ENCODE measurements at places on chromosomes 3 and 15. TPM values are rescaled to one million over a fixed set of nuclear protein-coding genes. Genes with fewer than 3 reads are reported as not detected.

DNA sequence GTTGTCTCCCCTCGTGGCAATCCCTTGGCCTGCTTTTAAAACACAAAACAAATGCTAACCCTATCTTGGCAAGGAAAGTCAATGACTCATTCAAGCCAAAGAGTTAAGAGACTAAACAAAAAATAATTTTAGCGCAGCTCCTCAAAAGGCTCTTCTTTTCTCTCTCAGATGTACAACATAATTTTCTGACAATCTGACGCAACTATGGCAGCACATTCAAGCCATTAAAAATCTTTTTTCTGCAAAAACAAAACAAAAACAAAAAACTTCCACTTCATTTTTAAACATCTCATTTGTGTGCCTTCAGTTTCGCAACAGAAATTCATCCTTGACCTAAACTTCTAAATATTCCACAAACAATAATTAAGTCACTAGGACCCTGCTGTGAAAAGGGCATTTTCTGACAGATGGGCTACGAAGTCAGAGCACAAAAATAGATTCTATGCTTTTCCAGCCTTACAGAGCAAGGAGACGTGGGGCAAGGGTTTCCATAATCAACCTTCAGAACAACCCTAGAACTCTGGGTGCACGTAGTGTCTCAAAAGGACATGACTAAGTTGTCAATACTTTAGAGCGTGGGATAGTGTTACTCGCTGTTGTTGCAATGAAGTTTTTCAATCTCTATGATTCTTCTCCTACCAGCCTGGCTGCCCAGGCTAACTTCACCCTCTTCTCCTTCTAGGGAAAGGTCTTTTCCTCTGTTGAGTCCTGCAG is 84.3 kb downstream of the MB21D2 start:
- no peak overlapping the region for H3K27ac ChIP-seq
- H3K36me3 ChIP-seq: peaks cover 2% of the 10 kb centered on the region
- H3K4me1 ChIP-seq: peaks cover 24% of the 10 kb centered on the region
- DNase-seq: no peak

DNA sequence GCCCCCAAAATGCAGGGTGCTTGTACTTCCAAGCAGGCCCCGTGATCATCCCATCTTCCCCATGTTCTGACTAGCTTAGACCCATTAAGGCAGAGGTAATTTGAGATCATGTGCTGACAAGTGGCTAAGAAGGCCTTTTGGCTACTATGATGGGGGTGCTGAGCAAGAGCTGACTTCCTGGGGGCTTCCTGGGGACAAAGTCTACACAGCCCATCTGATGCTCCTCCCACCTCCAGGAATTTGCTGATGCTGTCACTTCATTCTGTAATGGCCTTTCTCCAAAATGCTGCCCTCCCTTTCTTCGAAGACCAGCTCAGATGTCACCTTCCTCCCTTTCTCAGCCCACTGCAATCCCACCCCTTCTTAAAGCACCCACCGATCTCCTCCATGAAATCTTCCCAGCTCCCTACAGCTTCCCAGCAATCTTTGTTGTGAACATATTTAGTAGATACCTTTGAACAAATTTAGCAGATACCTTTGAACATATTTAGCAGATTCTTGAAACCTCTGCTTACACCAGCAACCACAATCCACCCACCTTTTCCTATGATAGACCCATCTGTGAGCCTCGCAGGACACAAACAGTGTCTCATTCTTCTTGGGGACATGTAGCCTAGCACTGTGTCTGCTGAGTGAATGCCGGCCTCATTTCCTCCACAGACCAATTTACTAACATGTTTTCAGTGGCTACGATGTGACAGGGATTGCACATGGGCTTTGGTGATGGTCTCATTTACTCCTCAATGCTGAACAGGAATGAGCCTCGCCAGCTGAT is 223.3 kb downstream of the EPHB1 start:
- H3K4me1 ChIP-seq: no peaks in the 10 kb centered on the region
- no peak overlapping the region for H3K4me3 ChIP-seq
- no peaks in the 10 kb centered on the region for H3K27me3 ChIP-seq
- no peak overlapping the region for H3K27ac ChIP-seq

GRCh38 chr3:133781570-133781969 is 24.0 kb upstream of the SRPRB start:
- no peaks in the 10 kb centered on the region for H3K36me3 ChIP-seq
- H3K27ac ChIP-seq: no peak overlapping the region
- no peaks in the 10 kb centered on the region for H3K4me1 ChIP-seq
- DNase-seq: no peak
- H3K4me3 ChIP-seq: no peak overlapping the region

DNA sequence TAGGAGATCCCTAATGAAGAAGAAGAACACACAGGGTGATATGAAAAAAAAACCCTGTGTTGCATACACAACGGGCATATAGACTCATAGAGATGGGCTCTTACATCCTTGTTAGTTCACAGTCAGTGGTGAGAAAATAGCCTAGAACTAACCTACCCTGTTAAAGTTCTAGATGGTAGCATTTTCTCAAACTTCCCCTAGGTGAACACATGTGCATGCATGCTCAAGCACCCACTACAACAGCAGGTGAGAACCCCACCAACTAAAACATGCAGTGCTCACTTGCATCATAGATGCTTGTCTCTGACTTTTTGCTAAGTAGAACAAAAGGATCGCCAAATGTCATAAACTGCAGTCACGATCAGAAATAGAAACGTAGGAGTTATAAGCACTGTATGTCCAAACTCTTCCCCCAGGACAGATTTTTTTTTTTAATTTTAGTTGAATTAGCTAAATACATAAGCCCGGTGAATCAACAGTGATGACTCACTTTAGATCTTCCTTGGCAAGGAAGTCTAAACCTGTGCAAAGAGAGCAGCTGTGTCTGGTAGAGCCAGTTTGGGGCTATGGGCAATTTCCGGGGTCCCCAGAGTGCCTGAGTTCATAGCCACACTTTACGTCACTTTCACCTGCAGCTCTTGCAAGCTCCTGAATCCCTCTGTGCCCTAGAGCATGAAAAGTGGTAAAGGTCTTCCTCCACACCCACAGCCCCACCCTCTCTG is 96.2 kb upstream of the SEMA6D start:
- no peak overlapping the region for H3K4me3 ChIP-seq
- no peak overlapping the region for H3K27ac ChIP-seq
- no peaks in the 10 kb centered on the region for H3K36me3 ChIP-seq
- no peak for DNase-seq
- no peaks in the 10 kb centered on the region for H3K27me3 ChIP-seq
- no peaks in the 10 kb centered on the region for H3K4me1 ChIP-seq

DNA sequence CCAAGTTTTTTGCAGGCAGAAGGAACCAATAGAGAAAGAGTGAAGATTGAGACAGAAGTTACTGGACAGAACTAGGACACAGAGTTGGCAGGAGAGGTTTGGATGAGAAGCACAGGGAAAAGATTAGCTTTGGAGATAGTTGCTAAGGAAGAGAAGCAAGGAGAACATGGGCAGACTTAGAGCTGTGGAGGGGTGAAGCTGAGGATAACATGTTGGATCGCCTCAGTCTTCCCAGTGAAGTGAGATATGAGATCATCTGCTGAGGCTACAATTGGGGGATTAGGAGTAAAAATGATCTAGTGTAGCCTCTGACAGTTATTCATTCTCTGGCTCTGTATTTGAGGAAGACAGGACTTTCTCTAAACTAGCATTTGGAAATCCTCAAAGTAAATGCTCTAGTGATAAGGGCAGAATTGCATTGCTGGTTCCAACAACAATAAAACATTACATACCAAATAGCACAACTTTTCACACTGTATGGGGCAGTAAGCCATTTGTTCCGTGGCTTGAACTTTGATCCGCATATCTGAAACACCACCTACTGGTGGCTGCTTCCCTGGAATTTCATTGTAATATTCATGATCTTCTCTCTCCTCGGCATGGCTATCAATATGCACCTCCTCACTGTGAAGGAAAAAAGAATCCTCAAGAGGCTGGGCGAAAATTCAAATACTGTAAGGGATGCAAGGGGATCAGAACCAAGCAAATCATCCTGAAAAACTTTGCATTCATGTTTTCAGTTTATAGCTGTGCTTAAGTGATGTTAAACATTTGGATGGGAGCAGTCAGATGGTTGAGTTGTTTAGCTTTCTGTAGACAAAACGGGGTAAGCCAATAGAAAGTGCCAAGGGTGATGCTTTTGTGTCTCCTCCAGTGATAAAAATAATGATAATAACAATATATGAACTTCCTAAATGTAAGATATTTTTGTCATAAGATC is 22.2 kb upstream of the EID1 start:
- no peaks in the 10 kb centered on the region for H3K36me3 ChIP-seq
- no peak for DNase-seq
- H3K27me3 ChIP-seq: peaks cover 36% of the 10 kb centered on the region
- H3K27ac ChIP-seq: no peak overlapping the region

DNA sequence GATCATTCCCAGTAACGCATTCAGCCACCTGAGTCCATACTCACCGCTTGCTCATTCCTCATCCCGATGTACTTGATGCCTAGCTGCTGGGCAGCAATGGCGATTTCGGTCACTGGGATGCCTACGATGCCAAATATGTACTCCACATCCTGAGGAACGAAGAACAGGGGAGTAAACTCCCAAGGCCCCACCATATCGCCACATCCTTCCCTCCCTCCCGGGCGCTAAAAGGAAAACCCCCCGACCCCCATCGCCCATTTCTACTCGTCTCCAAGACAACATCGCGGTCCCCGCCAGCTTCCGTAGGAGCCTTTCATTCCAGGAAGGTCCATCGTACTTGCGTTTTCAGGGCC is 347 bp downstream of the HACL1 start:
- peaks cover 41% of the 10 kb centered on the region for H3K36me3 ChIP-seq
- H3K27ac ChIP-seq: peak overlapping the region; percentile 98
- peaks cover 35% of the 10 kb centered on the region for H3K4me1 ChIP-seq
- H3K27me3 ChIP-seq: no peaks in the 10 kb centered on the region

DNA sequence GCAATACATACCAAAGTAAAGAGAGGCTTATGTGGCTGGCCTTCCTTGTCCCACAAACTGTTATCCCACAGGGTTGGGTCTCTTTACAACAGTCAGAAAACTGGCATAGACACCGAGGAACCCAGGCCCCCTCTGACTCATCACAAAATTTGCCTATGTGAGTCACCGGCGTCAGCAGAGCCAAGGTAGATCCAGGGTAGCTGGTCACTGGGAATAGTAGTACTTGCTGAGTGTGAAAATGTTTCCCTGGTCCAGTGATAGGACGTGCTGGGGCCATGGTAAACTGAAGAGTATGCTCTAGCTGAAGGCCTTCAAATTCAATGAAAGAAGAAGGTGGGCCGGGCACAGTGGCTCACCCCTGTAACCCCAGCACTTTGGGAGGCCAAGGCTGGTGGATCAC is 27.1 kb upstream of the SKIL start:
- no peaks in the 10 kb centered on the region for H3K27me3 ChIP-seq
- no peaks in the 10 kb centered on the region for H3K4me1 ChIP-seq
- H3K4me3 ChIP-seq: no peak overlapping the region
- no peak for DNase-seq
- no peaks in the 10 kb centered on the region for H3K36me3 ChIP-seq

DNA sequence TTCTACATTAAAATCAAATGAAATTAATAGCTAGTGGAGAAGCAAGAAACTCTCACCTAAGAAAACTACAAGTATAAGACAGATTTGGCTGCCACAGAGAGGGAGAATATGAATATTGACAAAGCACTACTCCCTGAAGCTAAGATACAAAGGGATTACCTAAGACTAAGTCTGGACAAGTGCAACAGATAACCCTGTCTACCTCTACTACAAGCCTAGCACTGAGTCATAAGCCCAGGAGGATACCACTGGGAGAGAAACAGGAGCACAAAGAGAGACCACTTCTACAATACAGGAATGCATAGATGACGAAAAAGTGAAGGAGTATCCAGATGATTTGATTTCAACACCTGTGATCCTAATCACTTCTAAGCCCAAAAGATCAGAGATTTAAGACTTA is 10.4 kb downstream of the ATP13A4 start:
- H3K4me1 ChIP-seq: no peaks in the 10 kb centered on the region
- no peak for DNase-seq
- peaks cover 4% of the 10 kb centered on the region for H3K27me3 ChIP-seq
- no peaks in the 10 kb centered on the region for H3K36me3 ChIP-seq
- no peak overlapping the region for H3K27ac ChIP-seq

- no peak overlapping the region for H3K4me3 ChIP-seq
- H3K27me3 ChIP-seq: no peaks in the 10 kb centered on the region
- peaks cover 65% of the 10 kb centered on the region for H3K36me3 ChIP-seq
- peak overlapping the region; percentile 14 for H3K27ac ChIP-seq
Observed at GRCh38 chr3:111566844-111567243, 24.8 kb downstream of the CD96 start.

GRCh38 chr15:55494931-55495330 is 13.1 kb downstream of the DNAAF4 start:
- H3K27me3 ChIP-seq: no peaks in the 10 kb centered on the region
- no peak overlapping the region for H3K4me3 ChIP-seq
- peaks cover 11% of the 10 kb centered on the region for H3K4me1 ChIP-seq
- no peaks in the 10 kb centered on the region for H3K36me3 ChIP-seq
- DNase-seq: no peak

DNA sequence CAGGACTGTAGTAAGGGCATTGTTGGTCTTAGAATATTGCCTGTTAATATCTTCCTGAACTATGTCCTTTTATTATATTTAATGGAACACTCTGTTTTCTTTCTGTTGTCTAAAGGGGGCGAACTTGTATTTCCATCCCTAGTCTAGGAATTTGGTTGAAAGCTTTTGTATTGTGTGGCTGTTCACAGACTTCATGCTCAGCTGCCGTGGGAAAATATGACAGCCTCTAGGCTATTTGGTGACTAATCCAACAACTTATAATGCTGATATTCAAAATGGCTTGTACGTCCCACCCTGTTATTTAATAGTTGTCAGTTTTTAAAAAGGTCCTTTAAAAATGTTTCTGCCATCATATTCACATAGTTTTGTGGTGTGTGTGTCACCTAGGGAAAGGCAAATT is 202.6 kb downstream of the KLHL25 start:
- H3K27me3 ChIP-seq: no peaks in the 10 kb centered on the region
- H3K4me3 ChIP-seq: no peak overlapping the region
- peaks cover 31% of the 10 kb centered on the region for H3K4me1 ChIP-seq
- no peak overlapping the region for H3K27ac ChIP-seq

- H3K27ac ChIP-seq: no peak overlapping the region
- no peak for DNase-seq
- no peak overlapping the region for H3K4me3 ChIP-seq
- H3K27me3 ChIP-seq: no peaks in the 10 kb centered on the region
Observed at GRCh38 chr3:117346901-117347300, 637.3 kb downstream of the TUSC7 start.

DNA sequence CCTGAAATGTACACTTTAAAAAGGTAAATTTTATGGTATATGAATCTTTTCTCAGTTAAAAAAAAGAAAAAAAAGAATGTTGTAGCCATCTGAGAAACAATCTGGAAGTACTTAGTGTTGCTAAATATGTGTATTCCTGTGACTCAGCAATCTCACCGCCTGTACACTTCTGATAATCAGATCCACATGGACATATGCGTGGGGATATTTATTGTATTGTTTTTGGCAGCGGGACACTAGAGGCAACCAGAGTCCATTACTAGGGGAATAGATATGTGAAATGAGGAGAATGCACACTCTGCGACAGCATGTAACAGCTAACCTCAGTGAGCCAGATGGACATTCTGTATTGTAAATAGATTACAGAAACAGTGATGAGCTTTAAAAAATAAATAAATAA is 65.4 kb downstream of the AQP9 start:
- no peak for DNase-seq
- H3K4me1 ChIP-seq: no peaks in the 10 kb centered on the region
- no peaks in the 10 kb centered on the region for H3K36me3 ChIP-seq
- H3K27me3 ChIP-seq: peaks cover 17% of the 10 kb centered on the region
- H3K4me3 ChIP-seq: no peak overlapping the region

Gene TAGLN3
- total RNA-seq: 0.47 TPM

Gene B3GNT5
- 0.67 TPM for total RNA-seq

Gene GUCA1C
- not detected for total RNA-seq

Gene RTP3
- total RNA-seq: not detected

Gene VPS39
- 77.5 TPM for total RNA-seq

Gene ZBTB38
- total RNA-seq: 26.1 TPM

Gene UQCC5
- 11.7 TPM for total RNA-seq

Data from activated CD4-positive, alpha-beta T cell treated with anti-CD3 and anti-CD28 coated beads, Interleukin-2, amount 10 ng/mL, durations not matched to agents 7 days and 5 days (primary cell).